NCI-H226 (cell line): ENCODE measurements at places on chromosomes 11 and 22.

GRCh38 chr11:64128255-64129006, 37.5 kb downstream of the MACROD1 start:
- peak; percentile 39 for DNase-seq

DNA sequence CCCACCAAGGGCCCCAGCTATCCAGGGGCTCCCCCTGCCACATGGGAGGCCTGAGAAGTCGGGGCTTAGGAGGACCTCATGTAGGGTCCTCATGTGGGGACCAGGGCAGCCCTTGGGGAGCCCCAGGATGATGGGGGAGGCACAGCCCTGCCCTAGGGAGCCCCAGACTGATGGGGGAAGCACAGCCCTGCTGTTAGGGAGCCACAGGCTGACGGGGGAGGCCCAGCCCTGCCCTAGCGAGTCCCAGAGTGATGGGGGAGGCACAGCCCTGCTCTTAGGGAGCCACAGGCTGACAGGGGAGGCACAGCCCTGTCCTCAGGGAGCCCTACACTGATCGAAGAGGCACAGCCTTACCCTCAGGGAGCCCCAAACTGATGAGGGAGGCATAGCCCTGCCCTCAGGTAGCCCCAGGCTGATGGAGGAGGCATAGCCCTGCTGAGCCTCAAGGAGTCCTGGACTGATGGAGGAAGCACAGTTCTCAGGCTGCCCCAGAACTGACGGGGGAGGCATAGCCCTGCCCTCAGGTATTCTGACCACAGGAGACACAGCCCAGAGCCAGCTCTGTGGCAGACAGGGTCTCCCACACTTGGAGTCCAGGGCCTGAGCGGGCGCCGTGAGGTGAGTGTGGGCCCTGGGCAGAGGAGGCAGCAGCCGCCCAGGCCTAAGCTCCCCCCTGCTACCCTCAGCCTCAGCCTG, 10.8 kb downstream of the PRR33 start:
- DNase-seq: no peak

DNA sequence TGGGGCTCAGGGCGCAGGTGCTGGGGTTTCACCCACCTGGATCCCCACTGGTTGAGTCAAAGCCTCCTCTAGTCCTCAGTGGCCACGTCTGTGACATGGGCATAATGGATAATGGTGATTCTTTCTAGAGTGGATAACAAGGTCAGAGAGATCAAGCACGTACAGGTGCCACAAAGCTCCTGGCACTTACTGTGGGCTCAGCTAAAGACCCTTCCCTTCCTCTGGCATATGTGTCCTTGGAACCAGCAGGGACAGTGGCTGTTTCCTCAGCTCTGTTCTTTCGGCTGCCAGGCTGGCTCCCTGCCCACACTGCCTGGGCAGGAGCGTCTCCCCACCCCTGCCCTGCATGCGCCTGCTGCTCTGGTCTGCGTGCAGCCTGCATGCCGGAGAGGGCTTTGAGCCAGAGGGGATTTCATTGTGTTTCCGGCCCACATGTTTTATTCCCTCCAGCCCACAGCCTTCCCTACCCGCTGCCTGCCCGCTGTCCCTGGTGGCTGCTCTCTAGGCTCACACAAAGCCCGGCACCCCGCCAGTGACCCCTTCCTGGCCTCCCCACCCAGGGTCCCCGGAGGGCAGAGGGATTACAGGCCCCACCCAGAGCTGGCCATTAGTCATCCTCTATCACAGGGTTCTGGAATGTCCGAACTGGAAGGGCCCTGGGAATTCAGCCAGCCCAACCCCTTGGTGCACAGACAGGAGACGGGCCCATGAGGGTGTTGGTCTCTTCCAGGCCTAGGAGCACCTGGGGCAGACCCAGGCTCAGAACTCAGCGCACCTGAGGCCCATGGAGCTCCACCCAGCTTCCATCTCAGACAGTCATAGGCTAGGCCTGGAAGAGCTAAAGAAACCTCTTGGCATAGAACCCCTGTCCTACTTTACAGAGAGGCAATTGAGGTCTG, 55.3 kb upstream of the GCAT start:
- DNase-seq: peak; percentile 93

- DNase-seq: no peak
These were observed 14.2 kb downstream of the DTX4 start for GRCh38 chr11:59186130-59186594.

GRCh38 chr11:114152785-114153184, 93.3 kb downstream of the ZBTB16 start:
- no peak for DNase-seq

- DNase-seq: no peak
These were observed 199.1 kb downstream of the DBX1 start for GRCh38 chr11:19961225-19961624.

GRCh38 chr22:36818010-36818642, 1.3 kb upstream of the PVALB start:
- no peak for DNase-seq

DNA sequence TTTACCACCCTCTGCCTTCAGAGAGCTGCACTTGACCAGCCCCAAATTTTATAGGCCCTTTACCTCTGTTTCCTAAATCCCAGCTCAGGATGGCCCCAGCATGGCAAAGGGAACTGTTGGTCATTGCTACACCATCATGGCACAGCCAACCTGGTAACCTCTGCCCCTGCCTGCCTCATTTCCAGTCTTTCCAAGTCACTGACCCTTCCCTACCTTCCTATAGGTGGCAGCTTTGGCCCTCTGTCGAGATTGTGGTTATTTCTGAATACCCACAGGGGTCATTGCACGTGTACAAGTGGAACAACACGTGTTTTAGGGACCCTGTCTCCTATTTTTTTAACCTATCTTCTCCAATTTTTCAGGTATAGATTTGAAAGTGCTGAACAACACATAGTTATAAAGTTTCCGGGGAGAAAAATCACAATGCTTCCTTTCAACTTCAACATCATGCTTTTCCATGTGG, 2.8 kb downstream of the GALNT18 start:
- no peak for DNase-seq

- no peak for DNase-seq
These were observed 61.9 kb downstream of the NRXN2 start for GRCh38 chr11:64661146-64661545.

- no peak for DNase-seq
These were observed 126.3 kb downstream of the CADM1 start for GRCh38 chr11:115377882-115378296.

DNA sequence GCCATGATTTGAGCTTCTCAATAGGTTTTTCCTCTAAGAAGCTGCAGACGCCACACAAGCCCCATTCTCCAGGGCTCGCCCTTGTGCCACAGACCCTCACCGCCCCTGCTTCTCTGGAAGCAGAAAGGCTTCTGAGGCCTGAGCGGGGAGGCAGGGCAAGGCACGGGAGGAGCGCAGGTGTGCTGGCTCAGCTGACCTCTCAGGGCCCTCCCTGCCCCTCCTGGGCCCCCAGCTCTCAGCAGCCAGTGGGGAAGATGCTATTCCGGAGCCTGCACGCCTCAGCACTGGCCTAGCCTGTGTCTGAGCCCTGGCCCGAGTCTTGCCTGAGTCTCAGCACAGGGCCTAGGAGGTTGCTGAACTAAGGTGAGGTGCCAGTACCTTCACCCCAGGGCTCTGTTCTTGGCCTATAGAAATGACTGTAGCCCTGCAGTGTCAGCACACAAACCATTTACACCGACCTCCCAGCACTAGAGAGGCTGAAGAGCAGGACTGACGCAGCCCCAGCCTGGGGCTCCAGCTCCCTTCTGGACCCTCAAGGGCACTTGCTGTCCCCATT, 47.1 kb upstream of the LMO1 start:
- no peak for DNase-seq

DNA sequence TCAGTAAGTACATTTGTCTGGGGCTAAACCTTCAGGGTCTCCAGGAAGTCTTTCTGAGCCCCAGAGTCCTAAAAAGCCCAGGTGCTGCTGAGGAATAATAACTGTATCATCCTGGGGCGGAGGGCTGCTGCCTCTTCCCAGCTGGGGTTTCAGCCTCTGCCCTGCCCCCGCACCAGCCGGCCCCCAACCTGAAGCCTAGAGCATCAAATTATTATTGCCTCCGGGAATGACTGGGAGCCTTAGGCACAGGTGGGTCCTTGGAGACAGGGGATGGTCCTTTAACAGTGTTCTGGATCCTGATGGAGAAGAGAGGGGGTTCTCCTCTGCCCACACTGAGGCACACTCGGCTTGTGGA, 64.4 kb downstream of the BCR start:
- DNase-seq: no peak

GRCh38 chr22:47748957-47749356, 986.5 kb downstream of the TBC1D22A start:
- no peak for DNase-seq

- peak; percentile 42 for DNase-seq
These were observed 7.3 kb downstream of the KCNJ1 start for GRCh38 chr11:128859563-128860441.
